ENCODE measurements at places on chromosomes 2 and 18.
A peak's percentile ranks its signal among the peaks of the same experiment; 100 is the strongest.

DNA sequence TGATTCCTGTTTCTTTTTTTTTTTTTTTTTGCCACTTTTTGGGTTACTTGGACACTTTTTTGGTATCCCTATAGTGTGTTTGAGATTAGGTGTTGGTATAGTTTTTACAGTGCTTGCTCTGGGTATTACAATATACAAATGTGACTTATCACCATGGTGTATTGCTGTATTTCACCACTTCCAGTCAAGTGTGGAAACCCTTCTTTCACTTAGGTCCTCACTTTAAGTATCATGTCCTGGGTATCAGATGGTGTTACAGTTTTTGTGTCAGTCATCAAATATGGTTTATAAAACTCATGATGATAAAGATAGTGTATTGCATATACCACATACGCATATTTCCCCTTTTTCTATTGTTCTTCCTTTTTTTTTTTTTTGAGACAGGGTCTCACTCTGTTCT is 1.8 kb downstream of the ATP9B start:
- DNase-seq, result no peak

GRCh38 chr18:57353137-57353939 is 981 bp downstream of the ST8SIA3 start:
- no peak for DNase-seq

DNA sequence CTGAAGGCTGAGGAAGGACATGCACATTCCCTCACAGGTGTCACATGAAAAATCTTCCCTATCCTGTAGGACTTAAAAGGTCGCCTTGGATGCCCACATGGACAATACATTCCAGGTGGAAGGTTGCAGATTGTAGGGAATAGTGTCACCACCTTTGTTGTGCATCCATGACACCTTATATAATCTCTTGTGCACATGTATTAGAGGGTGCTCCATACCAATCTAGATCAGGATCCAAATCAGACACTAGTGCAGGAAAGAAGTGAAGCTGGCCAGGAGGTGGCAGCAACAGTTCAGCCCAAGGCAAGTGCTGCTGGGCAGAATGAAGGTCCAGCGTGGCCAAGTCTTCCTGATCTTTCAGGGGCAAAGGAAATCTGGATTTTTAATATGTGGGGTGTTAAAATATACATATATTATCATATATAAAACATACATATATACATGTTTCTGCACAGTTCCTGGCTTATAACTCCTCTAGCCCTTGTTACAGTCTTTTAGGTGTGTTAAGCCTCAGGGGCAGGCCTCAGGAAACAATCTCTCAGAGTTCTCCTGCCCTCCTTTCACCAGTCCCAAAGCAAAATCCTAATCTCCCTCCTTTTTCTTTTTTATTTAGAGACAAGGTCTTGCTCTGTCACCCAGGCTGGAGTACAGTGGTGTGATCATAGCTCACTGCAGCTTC is 16.6 kb downstream of the NIF3L1 start:
- DNase-seq, result peak; percentile 59

DNA sequence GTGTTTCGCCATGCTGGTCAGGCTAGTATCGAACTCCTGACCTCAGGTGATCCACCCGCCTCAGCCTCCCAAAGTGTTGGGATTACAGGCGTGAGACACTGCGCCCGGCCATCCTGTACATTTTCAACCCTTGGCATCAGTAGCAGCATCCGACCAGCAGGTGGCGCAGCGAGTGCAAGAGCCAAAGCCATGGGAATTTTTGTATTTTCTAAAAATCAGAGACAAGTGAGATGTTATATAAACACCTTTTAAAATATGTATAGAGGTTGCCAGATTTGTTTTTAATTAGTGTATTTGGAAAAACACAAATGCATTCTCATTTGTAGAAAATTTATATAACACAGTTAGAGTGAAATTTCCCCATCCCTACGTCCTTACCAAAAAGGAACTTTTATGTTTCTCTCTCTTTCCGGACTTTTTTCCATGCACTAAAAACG is 36.8 kb downstream of the MOGAT1 start:
- DNase-seq, result peak; percentile 76

DNA sequence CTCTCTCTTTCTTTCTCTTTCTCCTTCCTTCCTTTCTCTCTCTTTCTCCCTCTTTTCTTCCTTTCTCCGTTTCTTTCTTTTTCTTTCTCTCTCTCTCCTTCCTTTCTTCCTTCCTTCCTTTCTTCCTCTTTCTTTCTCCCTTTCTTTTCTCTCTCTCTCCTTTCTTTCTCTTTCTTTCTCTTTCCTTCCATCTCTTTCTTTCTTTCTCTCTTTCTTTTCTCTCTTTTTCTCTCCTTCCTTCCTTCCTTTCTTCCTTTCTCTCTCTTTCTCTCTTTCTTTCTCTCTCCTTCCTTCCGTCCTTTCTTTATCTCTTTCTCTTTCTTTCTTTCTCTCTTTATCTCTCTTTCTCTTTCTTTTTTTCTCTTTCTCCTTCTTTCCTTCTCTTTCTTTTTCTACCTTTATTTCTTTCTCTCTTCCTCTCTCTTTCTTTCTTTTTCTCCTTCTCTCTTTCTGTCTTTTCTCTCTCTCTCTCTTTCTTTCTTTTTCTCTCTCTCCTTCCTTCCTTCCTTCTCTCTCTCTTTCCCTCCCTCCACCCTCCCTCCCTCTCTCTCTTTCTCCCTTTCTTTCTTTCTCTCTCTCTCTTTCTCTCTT is 32.3 kb upstream of the ODC1 start:
- DNase-seq, result no peak

- DNase-seq, result no peak
Measured at GRCh38 chr2:10917927-10918326, 6.2 kb downstream of the KCNF1 start.

- DNase-seq, result no peak
Measured at GRCh38 chr2:191036363-191036762, 22.4 kb upstream of the STAT1 start.

DNA sequence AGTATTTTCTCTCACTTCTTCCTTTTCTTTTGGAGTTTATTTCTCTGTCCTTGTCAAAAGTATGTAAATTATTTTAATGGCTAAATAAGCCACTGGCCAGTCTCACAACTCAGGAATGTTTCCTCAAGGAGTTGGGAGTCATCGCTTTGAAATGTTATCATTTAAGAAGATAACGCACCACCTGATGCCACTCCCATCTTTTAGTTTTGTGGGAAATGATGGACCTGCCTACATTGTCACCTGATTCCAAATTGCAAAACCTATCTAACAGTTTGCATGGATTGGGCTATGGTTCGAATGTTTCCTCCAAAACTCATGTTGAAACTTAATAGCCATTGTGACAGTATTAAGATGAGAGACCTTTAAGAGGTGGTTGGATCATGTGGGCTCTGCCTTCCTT is 32.4 kb upstream of the PPM1B start:
- peak; percentile 15 for DNase-seq

DNA sequence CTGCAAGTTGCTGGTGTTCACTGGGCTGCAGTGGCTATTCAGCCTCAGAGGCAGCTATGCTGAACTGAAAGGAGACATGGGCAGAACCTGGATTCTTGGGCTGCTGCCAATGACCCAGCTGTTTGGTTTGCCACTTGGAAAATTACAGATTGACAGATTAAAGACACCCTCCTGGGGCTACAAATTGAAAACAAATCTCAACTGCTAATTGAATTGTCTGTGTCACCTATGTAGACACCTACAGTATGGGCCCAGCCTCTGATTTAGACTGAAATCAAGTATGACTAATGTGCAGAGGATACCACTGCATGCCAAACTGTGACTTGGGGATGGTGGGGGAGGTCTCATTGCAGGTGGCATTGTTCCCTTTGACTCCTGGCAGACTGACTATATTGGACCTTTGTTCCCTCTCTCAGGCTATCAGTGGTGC is 42.8 kb downstream of the ITSN2 start:
- DNase-seq, result peak; percentile 6

GRCh38 chr2:1306014-1306686 is 107.1 kb upstream of the TPO start:
- no peak for DNase-seq
